ENCODE measurements at places on chromosomes 1 and 21.
A peak's percentile ranks its signal among the peaks of the same experiment; 100 is the strongest.

DNA sequence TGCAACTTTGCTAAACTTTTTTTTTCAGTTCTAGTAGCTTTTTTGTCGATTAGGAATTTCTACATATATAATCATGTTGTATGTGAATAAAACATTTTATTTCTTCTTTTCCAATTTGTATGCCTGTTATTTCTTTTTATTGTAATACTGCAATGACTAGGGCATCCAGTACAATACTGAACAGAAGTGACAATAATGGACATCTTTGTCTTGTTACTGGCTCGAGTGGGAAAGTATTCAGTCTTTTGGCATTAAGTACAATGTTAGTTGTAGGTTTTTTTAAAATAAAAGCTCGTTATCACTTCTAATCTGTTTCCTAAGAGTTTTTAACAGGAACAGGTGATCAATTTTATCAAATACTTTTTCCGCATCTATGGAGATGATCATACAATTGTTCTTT lies 9.8 kb downstream of the STPG1 start:
- DNase-seq, result no peak

DNA sequence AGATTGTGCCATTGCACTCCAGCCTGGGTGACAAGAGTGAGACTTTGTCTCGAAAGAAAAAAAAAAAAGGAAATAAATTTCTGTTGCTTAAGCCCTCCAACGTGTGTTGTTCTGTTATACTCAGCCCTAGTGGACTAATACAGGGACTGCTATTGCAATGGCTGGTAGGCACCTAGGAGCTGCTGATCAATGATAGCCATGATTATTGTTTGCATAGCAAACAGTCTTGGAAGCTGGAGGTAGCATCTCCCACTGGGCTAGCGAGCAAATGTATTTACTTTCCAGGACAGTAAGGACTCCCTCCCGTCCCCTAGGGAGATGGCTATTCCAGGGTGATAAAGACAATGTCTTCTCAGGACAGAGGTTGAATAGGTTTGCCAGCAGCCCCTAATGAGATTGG lies 13.5 kb upstream of the TNFRSF8 start:
- DNase-seq, result no peak

DNA sequence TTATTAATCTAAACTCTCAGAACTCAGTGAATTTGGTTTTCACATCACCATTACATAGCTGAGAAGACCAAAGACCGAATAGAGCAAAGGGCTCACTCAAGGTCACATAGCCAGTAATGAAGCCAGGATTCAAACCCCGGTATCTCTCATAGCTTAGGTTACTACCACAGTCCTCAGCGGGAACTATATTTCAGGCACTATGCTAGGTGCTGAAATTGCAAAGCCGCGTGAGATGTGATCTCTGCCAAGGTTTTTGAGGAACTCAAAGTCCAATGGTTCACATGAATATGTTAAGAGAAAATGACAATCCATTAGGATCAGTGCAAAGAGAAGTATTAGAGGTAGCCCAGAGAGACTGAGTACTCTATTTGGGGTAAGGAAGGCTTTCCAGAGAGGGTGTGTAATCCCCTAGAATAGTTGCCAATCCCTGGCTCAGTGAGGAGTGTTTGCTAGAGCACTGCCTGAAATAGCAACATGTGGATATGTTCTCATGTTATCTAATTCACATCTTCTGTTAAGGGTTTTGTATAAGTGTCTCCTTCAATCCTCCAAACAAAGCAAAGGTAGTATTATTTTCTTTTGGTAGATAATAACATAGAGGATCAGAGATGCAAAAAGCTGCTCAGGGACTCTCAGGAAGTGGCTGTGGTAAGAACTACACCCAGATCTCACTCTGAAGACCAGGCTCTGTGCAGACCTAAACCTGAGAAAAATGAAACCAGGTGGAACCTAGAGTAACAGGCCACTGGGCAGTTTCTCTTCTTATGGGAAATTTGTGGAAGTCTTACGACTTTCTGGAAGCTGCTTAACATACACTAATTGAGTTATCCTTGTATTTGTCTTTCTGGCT lies 93.1 kb upstream of the C8B start:
- DNase-seq, result no peak

GRCh38 chr1:21289127-21289526 lies 1.1 kb downstream of the ECE1 start:
- DNase-seq, result no peak

DNA sequence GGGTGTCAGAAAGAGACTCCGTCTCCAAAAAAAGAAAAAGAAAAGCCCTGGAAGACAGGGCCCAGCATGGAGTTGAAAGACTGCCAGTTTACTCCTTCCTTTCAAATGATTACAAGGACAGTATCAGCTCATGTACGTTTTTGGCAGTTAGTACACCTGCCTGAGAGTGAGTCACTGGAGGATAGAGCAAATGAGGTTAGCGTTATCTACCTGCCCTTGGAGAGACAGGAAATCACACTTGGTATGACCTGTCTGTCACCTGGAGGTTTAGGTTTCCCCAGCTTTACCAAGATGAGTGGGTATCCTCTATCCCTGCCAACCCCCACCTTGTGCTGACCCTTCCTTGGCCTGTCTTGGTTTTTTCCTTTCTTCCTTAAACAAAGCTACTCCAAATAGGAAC lies 96.8 kb upstream of the BMP8A start:
- peak; percentile 41 for DNase-seq

GRCh38 chr1:212293579-212293978 lies 8.4 kb downstream of the PPP2R5A start:
- no peak for DNase-seq

DNA sequence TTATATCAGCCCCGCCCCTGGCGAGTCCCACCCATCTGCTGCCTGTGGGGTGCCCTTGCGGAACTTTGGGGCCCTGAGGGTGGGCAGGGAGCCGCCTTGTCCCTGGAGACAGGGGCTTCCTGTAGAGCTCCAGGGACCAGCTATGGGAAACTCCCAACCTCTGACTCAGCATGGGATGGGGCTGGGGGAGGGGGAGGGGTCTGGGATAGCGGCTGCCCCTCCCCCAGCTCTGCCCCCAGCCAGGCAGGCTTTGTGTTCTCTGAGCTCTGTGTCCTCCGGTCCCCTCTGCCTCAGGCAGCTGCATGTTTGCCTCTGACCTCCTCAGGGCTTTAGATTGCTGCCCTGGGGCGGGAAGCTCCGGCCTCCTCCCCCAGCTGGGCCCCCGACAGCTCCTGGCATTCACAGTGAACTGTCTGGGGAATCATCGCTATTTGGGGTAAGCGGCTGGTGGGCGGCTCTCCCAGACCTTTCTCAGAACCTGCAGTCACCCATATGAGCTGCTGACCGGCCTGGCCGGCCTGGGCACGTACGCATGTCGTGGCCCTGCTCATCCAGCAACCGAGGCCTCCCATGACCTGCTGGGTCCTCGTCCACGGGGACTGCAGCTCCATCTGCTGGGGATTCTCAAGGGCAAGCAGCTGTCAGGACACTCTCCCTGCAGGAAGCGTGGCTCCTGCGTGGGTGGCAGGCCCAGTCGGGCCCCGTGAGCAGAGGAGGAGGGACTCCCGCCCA lies 17.1 kb downstream of the ARHGEF16 start:
- no peak for DNase-seq

DNA sequence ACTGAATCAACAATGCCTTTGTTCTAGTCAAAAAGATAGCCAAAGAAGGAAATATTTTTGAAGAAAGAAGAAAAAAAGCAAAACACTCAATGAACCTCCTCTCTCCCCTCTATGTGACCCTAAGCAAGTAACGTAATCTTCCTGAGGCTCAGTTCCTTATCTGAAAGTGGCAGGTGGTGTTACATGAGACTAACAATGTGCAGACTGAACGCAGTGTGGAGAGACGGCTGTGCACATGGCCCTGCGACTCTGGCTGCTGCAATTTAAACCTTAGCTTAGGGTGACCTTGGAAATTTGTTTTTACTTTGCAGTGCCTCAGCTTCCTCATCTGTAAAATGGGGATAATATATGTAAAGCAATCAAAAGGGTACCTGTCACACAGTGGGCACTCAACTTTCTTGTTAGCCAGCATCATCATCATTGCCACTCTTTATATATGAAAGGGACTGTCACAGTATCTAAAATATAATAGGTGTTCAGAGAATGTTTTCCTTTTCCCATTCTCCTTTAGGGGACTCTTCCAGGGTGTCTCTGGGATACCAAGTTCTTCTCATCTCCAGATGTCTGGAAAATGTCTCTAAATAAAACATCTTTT lies 100.1 kb upstream of the JUN start:
- DNase-seq, result no peak

- no peak for DNase-seq
These were observed 75.5 kb downstream of the CAMK2N1 start for GRCh38 chr1:20410503-20410902.

DNA sequence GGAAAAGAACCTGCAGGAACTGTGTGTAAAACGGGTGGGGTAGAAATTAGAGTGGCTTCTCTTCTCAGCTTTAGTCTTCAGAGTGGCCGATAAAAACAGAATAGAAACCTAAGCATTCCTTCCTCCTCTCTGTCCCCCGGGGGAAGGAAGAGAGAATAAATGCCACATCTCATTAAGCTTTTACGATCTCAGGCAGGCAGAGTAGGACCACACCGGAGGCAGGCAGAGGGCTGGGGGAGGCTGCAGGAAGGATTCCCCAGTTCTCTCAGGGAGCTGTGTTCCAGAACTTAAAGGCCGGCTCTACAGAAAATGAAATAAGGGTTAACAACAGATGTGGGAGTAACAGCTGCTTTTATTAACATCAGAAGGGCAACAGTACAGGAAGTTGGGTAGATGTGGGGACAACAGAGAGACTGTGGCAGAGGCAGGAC lies 24.5 kb upstream of the MEF2D start:
- no peak for DNase-seq

GRCh38 chr1:113593550-113594297 lies 165.6 kb downstream of the PHTF1 start:
- DNase-seq, result no peak

- no peak for DNase-seq
These were observed 180.8 kb upstream of the KCNK2 start for GRCh38 chr1:214901718-214902117.

DNA sequence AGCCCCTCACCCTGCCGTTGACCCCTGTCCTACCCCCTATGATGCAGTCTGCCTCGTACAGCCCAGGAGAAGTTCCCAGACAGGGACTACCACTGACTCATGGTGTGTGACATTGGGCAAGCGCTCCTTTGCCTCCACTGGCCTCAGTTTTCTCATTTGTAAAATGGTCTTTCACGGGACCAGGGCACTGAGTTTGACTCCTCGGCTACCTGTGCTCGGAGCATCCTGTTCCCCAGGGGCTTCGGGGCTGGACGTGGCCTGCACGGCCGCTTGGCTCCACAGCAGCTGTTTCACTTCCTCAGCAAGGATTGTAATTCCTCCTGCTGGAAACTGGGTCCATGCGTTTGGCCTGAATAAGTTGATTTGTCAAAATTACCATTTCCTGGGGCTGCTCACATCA lies 277.3 kb downstream of the MATN1 start:
- no peak for DNase-seq

DNA sequence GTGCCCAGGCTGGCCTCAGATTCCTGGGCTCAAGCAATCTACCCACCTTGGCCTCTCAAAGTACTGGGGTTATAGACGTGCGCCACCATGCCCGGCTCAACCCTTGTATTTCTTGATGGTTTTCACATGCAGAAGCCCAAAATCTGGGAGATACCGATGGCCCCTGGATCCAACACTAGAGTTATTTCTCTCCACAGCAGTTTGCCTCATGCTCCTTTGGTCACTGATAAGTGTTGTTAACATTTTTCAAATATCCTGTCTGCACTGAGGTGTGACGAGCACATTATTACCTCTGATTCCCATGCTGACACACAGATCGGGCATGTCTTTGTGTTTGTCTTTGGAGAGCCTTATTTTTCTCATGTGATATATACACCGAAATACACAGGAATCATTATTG lies 107.0 kb downstream of the KIF26B start:
- DNase-seq, result no peak

DNA sequence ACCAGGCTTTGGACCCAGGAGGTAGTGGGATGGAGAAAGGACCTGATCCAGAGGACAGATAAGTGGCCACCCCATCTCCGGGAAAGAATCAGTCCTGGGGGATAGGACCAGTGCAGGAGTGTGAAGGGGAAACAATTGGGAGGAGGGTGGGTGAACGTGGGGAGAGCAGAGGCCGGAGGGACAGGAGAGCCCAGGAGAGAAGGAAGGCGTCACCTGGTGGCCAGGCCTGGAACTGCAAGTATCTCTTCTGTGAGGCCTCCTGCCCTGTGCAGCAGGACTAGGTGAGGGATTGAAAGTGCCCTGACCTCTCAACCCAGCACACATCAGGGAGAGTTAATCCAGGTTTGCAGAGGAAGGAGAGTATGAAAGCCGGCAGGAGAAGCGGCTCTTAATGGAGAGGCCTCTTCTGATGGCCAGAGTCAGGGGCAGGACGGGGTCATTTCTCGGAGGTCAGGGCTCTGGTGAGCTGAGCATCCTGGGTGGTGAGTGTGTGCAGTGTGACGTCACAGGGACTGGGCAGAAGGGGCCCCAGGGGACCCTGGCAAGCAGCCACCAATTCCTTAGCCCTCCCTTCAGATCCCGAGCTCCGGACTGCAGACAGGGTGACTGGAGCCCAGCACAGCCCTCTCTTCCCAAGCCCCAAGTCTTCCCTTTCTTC lies 9.2 kb upstream of the LAD1 start:
- peak; percentile 65 for DNase-seq

- DNase-seq, result peak; percentile 53
These were observed 41.4 kb upstream of the LMX1A start for GRCh38 chr1:165397944-165398343.

DNA sequence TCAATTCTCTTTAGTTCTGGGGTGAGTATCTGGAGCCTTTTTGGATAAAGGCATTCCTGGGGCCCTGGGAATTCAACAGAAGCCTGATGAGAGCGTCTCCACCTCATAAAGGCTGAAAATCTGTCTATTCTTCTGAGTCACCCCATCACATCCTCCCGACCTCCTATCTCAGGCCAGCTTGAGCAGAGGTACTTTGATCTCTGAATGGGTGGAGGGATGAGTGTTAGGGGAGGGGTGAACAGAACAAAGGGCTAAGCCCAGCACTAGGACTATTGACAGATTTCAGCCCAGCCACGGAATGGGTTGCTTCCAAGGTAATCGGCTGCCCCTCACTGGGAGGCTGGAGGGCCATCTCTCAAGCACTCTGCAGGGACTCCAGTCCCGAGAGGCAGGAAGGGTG lies 2.5 kb upstream of the MYBPH start:
- no peak for DNase-seq

GRCh38 chr1:178498896-178499675 lies 2.3 kb upstream of the CLEC20A start:
- no peak for DNase-seq

GRCh38 chr21:29739176-29739575 lies 200.6 kb downstream of the GRIK1 start:
- DNase-seq, result no peak

DNA sequence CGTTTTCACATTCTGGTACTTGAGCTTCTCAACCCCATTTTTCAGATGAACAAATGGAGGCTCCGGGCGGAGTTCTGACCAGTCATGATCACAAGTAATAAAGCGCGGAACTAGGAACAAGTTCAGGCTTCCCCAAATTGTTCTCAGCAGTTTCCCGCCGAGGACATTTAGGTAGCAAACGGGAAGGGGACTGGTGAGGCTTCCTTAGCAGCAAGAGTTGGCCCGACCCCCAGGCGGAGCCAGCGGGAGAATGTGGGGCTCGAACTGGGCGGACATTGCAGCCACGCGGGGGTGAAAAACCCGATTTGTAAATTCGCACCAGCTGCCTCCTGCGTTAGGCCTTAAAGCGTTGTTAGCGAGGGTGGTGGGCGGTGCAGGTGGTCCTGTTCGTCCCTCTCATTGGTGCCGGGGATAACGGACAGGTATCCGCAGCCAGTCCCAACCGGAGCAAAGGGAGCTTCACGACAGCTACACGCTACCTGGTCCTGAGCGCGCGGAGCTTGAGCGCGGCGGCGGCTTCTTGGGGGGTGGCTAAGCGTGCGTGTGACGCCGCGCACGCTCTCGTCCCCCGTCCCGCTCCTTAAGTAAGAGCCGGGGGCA lies 15.3 kb downstream of the SEMA6C start:
- DNase-seq, result peak; percentile 84

- DNase-seq, result no peak
These were observed 1.9 kb upstream of the MED18 start for GRCh38 chr1:28326984-28327383.
